ENCODE measurements at places on chromosomes 13 and 19.

DNA sequence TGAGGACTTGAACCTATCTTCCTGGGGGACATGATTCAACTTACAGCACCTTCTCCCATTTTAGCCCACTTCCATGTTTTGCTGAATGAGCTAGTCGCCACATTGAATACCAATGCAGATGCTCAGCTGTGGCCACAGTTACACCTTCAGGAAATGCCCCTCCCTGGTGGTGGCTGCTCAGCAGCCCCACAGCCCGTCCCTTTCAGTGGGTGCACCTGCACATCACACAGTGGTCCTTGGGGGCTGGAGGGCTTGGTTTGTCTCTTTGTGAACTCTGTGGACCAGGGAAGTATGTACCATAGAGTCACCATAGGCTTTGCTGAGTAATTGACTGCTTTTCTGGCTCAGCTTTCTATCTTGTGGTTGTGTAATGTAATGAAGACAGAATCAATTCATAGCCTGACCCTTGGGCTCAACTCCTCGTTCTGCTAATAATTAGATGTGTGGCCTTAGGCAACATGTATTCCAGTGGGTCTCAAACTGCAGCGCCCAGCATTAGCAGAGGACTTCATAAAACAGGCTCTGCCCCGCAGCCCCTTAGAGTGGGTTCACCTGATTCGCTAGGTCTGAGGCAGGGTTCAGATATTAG is 48.1 kb upstream of the FARP1 start:
- DNase-seq: no peak

DNA sequence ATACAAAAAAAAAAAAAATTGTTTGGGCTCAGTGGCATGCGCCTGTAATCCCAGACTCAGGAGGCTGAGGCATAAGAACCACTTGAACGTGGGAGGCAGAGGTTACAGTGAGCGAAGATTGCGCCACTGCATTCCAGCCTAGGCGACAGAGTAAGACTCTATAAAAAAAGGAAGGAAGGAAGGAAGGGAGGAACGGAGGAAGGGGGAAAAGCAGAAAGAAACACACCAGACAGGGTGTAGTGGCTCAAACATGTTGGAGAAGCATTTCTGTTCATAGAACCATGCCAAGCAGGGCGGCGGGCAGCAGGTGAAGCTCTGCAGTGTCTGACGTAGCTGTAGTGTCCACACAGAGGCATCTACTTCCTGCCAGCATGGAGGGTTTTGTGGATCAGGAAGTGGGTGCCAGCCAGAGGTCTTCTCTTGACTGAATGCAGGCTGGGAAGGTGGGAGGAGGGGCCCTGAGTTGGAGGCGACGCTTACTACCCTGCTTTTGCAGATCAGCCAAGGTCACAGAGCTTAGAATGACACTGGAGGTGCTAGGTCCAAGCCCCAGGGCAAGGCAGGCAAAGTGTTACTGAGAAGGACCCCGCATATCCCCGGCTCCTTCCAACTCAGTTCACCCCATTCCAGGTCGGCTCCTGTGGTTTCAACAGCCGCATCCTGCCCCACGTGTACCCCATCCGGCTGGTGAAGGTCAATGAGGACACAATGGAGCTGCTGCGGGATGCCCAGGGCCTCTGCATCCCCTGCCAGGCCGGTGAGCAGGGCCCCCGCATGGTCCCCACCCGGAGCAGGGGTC is 11.6 kb upstream of the PGLS start:
- no peak for DNase-seq

DNA sequence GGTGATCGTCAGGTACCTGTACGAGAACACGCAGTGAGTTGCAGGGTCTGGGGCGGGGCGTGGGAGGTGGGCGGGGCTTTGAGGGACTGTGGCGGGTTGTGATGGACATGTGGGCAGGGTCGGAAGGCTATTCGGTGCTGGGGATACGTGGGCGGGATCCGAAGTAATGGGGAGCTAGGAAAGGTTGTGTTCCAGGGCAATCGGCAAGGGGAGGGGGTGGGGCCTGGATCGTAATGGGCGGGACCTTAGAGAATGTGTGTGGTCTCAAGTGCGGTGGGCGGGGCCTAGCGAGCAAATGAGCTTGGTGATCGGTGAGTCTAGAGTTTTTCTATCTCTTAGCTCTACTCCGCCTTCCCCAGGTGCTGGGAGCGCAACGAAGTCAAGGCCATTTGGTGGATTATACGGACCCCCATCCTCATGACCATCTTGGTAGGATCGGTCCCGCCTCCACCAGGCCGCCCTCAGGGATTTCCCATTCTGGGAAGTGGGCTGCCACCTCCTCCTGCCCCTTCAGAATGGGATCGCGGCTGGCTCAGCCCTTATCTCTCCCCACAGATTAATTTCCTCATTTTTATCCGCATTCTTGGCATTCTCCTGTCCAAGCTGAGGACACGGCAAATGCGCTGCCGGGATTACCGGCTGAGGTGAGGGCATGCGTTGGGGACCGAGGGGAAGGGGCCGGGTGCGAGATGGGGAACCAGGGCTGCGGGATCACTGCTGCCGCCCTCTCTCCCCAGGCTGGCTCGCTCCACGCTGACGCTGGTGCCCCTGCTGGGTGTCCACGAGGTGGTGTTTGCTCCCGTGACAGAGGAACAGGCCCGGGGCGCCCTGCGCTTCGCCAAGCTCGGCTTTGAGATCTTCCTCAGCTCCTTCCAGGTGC is 9.6 kb downstream of the GIPR start:
- DNase-seq: no peak

- no peak for DNase-seq
Observed at GRCh38 chr13:95471960-95472359, 80.6 kb upstream of the CLDN10 start.

DNA sequence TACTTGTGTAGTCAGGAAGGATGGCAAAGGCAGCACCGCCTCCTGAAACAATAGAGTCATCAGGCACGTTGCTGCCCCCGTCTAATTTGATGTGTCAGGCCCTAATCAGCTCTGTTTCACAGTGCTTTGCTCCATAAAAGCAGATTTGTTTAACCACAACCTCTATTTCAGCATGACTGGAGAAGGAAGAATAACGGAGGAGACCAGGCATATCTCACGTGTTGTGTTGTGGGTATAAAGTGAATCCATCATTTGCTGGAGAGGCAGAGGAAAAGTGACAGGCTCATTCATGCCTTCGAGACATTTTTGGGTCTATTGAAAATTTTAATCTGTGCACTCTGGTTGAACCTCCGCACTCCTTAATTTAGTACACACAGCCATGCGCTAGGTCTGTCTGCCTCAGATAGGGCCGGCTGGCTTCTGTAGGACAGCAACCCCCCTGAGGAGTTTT is 940.4 kb upstream of the SLC10A2 start:
- no peak for DNase-seq

DNA sequence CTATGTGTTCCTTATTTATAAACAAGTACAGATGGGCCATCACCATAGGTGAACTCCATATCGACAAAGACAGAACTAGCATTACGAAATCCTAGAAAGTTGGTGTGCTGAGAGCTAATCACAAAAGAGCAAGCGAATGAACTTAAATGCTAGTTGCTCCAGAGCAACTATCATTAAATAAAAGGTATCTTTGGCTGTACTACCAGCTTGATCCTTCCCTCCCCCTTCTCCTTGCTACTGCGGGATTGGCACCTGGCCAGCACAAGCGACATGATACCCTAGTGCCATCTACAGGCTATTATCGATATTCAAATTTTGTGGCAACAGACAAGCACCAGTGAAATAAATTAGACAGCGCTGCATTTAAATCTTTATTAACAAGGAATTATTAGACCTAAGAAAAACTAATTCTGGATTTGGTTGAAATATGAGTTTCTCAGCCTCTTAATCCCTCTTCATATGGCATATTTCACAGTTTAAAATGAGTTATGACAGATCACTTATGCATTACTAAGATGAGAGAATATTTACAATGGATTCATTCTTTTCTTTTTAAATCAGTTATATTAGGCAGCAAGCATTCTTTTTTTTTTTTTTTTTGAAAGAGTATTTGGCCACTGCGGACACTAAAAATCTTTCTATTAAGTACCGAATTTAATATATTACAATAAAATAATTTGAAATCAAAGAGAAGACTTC is 5.8 kb downstream of the PCDH9 start:
- DNase-seq: peak; percentile 59

DNA sequence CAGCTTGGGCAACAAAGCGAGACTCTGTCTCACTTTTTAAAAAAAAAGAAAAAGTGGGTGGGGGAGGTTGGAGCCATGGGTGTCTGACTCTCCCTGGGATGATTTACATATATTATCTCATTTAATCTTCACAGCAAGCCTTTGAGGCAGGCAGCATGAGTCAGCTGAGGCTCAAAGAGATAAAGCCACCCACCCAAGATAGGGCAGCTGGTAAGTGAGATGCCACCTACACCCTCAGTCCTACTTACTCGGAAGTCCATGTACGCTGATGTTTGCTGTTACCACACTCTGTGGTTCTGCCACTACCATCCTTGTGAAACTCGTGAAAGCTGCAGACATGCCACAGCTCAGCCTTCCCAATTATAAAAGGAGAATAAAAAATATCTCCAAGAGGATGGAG is 142.0 kb upstream of the TSHZ3 start:
- no peak for DNase-seq

GRCh38 chr13:19836472-19836871 is 27.0 kb downstream of the ZMYM5 start:
- no peak for DNase-seq

- no peak for DNase-seq
Observed at GRCh38 chr13:32354040-32354439, 38.7 kb downstream of the BRCA2 start.

GRCh38 chr13:85462792-85463425 is 336.3 kb downstream of the SLITRK6 start:
- no peak for DNase-seq

- DNase-seq: no peak
Observed at GRCh38 chr13:78958006-78958405, 299.1 kb upstream of the OBI1 start.

- DNase-seq: no peak
Observed at GRCh38 chr19:1018393-1018792, 2.5 kb downstream of the TMEM259 start.

DNA sequence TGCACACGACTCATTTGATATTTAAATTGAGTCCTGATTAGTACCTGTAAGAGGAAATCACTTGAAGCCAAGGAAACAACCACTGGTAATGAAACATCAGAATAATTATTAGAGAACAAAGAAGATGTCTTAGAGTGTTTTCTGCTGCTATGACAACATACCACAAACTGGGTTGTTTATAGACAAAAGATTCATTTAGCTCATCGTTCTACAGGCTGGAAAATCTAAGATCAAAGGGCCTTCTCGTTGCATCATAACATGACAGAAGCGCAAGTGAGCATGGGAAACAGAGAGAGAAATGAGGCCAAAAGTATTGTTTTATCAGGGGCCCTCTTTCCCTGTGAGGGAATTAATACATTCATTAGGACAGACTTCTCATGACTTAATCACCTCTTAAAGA is 1024.0 kb upstream of the PCDH9 start:
- no peak for DNase-seq

DNA sequence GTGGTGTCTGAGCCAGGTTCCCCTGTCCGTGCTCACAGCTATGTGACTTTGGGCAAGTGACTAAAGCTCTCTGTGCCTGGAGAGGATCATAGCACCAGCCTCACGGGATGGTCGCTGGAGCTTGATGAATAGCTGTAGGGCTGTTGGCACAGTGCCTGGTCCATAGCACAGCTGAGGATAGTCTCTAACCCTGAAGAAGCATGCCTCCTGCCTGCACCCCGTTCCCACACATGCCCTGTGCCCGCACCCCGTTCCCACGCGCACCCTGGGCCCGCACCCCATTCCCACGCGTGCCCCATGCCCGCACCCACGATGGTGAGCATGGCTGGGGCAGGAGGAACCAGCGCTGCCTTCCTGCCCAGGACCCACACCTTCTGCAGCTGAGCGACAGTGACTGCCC is 63.7 kb upstream of the F7 start:
- no peak for DNase-seq

- DNase-seq: no peak
Observed at GRCh38 chr13:78589206-78589605, 14.1 kb downstream of the POU4F1 start.

DNA sequence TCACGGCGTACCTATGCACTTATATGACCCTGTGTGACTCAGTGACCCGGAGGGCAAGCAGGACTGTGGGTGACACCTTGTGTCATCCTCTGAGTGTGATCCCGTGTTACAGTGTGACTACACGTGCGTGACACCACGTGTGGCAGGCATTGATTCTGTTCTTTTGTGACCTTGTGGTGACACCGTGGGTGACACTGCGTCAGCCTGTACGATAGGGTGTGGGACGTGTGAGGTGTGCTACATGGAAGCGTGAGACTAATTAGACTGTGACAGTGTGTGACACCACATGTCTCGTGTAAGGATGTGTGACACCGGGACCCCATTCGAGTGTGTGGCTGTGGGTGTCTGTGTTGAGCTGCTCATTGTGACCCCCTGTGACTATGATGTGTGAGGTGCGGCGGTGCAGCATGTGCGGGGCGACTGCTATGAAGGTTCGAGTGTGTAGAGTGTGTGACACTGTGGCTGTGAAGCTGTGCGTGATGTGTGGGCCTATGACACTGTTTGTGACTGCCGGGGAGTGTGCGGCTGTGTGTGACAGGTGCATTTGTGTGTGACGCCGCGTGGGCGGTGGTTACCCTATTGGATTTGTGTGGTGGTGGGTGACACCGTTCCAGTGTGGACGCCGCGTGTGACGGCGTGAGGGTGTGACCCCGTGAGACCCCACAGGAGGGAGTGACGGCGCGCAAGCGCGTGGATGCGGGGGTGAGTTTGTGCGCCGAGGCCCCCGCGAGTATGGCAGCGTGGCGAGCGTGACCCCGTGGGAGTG is 399 bp upstream of the SPTBN4 start:
- no peak for DNase-seq

DNA sequence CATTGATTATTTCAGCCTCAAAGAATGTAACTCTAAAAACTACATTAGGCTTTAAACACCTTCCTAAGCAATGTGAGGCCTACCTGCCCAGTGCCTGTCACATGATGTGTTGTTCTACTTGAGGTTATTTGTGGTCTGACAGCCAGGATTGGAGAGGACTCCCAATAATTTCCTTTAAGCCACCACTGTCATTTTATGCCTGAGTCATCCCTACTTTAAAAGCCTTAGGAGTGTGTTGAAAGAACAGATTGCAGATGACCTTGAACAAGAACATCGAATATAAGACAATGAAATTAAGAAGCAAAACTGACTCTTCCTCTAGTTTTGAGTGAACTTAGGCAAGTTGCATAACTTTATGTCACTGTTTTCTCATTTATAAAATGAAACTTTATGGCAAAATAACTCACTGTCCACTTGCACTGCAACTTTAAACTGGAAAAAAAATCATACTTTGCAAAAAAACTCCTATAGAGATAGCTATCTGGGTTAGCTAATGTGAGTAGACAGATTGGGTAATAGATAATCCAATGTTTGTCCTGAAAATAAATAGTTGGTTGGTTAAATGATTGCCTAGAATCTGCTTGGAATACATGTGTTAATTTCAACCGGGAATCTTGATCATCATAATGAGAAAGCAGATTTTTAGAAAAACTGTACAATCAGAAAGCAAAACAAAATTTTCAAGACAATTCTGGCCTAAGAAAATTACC is 361.2 kb downstream of the SUCLA2 start:
- no peak for DNase-seq

GRCh38 chr13:80274643-80275042 is 66.3 kb downstream of the SPRY2 start:
- DNase-seq: no peak

- DNase-seq: no peak
Observed at GRCh38 chr19:30631033-30631370, 258.8 kb downstream of the ZNF536 start.

- no peak for DNase-seq
Observed at GRCh38 chr13:43284162-43284561, 260.8 kb downstream of the DNAJC15 start.

GRCh38 chr13:77009011-77009410 is 17.1 kb downstream of the CLN5 start:
- DNase-seq: no peak

GRCh38 chr13:100597253-100597652 is 8.7 kb upstream of the GGACT start:
- DNase-seq: peak; percentile 60

Measured in NCI-H446 (cell line).